ENCODE measurements at places on chromosomes 4 and X. TPM values are rescaled to one million over a fixed set of nuclear protein-coding genes. Genes with fewer than 3 reads are reported as not detected.

The PSAPL1 gene
- total RNA-seq = not detected

The CXorf49 gene
- not detected for total RNA-seq

The CXCL1 gene
- total RNA-seq = not detected

The SMIM9 gene
- not detected for total RNA-seq

The KCND1 gene
- 3.3 TPM for total RNA-seq

The CT45A10 gene
- not detected for total RNA-seq

The CXorf49B gene
- not detected for total RNA-seq

The EXOC1L gene
- not detected for total RNA-seq

The SLC10A3 gene
- total RNA-seq = 22.7 TPM

The ARAP2 gene
- 64.1 TPM for total RNA-seq

The CT45A3 gene
- not detected for total RNA-seq

The MTTP gene
- total RNA-seq = not detected

The FGG gene
- not detected for total RNA-seq

The ATXN3L gene
- total RNA-seq = not detected

The PABPC1L2A gene
- total RNA-seq = not detected

The KLHL5 gene
- 56.7 TPM for total RNA-seq

The DGKK gene
- 0.11 TPM for total RNA-seq

The PGAM4 gene
- not detected for total RNA-seq

The CENPU gene
- 3.1 TPM for total RNA-seq

The BCORL1 gene
- total RNA-seq = 8.9 TPM

The SHOX gene
- not detected for total RNA-seq

The AMTN gene
- not detected for total RNA-seq

The MAGEA12 gene
- not detected for total RNA-seq

All from naive thymus-derived CD4-positive, alpha-beta T cell (primary cell).